Activated CD8-positive, alpha-beta memory T cell treated with anti-CD3 and anti-CD28 coated beads, Interleukin-2, amount 50 U/mL, for 4 hours (primary cell): ENCODE measurements at places on chromosomes 11 and 22.

GRCh38 chr11:37171451-37171850 lies 573.4 kb upstream of the RAG2 start:
- no peak for DNase-seq

- no peak for DNase-seq
These were observed 27.7 kb downstream of the ARFGAP2 start for GRCh38 chr11:47148903-47149531.

- no peak for DNase-seq
These were observed 205.4 kb downstream of the FAM76B start for GRCh38 chr11:95584180-95584579.

- no peak for DNase-seq
These were observed 20.8 kb downstream of the TOB2 start for GRCh38 chr22:41425660-41426365.

DNA sequence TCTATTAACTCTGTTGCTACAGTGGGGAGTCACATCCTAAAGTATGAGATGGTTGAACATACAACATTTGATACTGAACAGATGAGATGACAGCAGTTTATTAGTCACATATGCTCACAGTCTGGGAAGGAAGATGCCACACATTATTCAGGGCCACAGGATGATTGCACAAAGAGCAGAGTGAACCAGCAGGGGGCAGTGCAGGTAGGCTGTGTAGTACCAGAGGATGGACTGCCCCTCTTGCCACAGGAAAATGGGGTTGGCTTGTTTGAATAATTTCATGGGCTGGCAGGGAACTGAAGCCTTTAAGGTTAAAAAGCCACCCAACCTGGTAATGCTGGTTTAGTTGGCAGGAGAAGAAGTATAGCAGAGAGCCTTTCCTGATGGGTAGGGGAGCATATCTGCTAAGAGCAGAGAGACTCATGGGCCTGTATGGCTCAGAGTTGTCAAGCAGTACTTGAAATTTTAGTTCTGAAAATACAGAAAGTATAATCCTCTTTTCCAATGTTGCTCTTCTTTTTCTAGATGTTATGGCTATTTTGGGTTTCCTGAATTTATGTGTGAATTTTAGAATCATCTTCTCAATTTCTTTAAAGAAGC lies 180.4 kb upstream of the B3GAT1 start:
- DNase-seq: peak; percentile 52

DNA sequence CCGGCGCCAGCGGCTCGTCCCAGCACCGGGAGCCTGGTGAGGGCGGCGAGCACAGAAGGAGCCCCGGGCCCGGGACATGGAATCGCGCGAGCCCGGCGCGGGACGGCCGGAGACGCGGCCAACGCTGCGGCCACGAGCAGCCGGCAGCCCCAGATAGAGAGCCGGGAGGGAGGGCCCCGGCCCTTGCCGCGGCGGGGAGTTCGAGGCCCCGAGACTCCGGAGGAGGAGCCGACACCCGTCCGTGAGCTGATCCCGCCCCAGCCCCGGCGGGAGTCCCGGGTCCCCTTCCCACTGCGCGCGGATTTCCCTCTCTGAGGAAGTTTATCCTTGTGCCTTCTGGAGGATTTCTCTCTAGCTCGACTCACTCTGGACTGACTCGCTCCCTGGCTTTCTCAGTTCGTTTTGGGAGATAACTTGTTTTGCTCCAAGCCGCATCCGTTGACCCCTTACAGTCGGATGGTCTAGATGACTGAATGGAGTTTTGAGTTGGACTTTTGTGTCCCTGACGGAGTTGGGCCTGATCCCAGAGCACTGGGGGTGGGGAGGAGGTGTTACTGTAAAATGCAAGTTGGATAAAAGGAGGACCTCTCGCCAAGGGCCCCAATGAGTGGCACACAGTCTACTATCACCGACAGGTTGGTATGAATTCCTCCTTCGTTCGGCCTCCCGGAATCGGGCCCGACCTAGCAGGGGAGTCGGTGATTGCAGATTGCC lies 585 bp downstream of the ARHGEF12 start:
- peak; percentile 42 for DNase-seq

DNA sequence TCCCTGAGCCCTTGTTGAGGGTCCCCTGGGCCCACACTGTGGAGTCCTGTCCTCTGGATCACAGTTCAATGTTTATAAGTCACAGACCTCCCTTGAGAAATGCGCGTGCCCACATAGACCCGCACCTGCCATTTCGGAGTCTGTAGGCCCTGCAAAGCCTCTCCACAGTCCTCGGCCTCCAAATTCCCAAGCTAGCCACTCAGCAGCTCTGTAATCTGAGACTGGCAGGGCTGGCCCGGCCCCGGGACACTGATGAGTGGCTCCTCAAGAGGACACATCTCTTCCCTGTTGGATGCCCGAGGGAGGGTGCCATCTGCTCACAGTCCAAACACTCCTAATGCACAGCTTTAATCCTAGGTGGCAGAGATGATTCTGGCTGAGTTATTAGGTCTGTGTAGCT lies 39.1 kb downstream of the B3GAT1 start:
- no peak for DNase-seq

GRCh38 chr22:24232124-24232523 lies 12.8 kb downstream of the GGT5 start:
- no peak for DNase-seq

- DNase-seq: no peak
These were observed 12.2 kb downstream of the PHLDB1 start for GRCh38 chr11:118619444-118620197.

GRCh38 chr11:10317776-10318526 lies 13.1 kb downstream of the ADM start:
- DNase-seq: no peak

DNA sequence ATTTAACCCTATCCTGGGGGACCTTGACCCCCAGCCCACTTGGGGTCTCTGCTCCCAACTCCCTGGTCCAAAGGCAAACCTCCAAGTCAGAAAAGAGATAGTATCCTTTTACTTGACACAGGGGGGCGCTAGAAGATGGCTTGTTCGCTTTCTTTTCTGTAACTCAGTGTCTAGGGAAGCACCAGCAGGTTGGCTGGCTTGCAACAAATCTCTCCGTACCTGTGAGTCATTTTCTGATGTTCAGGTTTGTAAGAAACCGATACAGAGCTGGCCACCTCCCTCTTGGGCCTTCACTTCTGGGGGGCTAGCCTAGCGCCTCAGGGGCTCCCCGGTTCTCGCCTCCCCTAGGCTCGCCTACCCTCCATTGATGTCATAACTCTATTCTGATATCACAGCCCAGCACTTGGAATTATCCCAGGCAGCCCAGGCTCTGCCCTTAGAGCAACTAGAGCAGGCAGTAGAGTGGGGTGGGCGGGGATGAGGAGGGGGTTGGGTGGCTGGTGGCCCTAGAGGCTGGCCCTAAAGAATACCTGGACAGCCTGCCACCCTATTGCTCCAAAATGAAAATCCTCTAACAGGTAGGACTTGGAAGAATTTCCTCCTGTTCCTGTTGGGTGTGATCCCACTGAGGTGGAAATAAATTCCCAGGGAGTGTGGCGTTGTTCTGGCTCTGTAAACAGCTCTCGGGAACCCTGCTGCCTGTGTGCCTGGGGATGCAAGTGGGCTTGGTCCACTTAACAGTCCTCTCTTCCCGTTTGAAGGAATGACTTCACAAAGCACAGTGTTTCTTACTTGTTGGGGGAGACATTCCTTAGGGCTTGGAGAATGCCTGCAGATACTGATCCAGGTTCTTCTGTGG lies 69.4 kb downstream of the OSBP2 start:
- peak; percentile 31 for DNase-seq

GRCh38 chr22:31947296-31947695 lies 3.0 kb downstream of the YWHAH start:
- peak; percentile 23 for DNase-seq

GRCh38 chr11:3089236-3090061 lies 32.2 kb upstream of the CARS1 start:
- no peak for DNase-seq

- no peak for DNase-seq
These were observed 64.9 kb downstream of the SVIP start for GRCh38 chr11:22764735-22765134.
